ENCODE measurements at places on chromosomes 1 and 21.
A peak's percentile ranks its signal among the peaks of the same experiment; 100 is the strongest.

DNA sequence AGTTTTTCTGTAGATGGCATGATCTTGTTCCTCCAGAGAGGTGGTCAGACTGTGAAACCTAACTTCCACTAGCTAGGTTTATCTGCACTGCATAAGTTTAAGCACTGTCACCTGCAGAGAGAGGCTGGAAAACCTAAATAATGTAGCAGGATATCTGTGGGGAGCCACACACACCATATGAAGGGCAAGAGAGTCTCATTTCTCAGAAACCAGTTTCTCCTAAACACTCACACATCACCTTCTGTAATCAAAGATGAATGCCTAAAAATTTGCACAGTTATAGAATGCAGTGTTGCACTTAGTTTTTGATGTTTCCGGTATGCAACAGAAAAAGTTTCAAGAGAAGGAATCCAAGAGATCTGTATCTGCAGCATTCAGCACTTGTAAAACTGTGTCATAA, 654.6 kb downstream of the ADGRL2 start:
- DNase-seq: no peak

- DNase-seq: no peak
Observed at GRCh38 chr1:198197285-198197684, 40.5 kb downstream of the NEK7 start.

DNA sequence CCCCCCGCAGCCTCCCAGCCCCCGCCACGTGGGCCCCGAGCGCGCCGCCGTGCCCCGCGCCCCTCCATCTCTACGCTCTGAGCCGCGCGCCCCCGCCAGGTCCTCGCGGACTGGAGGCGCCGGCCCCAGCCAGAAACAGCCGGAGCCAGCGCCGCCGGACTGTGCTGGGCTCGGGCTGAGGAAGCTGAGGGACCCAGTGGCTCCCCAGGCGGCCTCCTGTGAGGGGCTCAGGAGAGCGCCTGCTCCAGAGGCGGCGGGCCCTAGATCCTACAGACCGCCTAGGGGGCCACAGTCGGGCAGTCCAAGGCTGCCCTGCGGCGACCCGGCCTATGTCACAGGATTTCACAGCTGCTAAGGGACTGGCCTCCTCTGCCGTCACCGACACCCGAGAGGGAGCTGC, 82.1 kb downstream of the NENF start:
- no peak for DNase-seq

DNA sequence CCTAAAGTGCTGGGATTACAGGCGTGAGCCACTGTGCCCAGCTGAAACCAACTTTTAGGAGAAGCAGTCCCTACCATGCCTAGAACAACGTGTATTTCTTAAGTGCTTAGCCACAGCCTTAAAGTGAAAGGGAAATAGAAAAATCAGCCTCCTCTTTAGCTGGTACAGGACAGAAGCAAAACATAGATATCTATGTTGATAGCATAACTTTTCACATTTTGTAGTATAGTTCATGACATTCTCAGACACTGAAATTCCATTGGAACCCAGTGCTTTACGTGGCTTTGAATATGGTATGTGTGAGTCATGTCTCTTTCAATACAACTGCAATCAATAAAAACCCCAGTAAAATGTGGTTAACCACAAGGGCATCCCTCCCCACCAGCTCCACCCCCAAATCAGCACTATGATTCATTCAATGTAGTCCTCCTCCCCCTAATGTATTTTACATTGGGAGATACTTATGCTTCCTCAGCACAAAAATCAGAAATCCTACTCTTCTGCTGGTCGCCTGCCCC, 32.1 kb downstream of the TGFB2 start:
- peak; percentile 21 for DNase-seq

GRCh38 chr1:175269151-175269550, 76.6 kb upstream of the KIAA0040 start:
- DNase-seq: no peak

DNA sequence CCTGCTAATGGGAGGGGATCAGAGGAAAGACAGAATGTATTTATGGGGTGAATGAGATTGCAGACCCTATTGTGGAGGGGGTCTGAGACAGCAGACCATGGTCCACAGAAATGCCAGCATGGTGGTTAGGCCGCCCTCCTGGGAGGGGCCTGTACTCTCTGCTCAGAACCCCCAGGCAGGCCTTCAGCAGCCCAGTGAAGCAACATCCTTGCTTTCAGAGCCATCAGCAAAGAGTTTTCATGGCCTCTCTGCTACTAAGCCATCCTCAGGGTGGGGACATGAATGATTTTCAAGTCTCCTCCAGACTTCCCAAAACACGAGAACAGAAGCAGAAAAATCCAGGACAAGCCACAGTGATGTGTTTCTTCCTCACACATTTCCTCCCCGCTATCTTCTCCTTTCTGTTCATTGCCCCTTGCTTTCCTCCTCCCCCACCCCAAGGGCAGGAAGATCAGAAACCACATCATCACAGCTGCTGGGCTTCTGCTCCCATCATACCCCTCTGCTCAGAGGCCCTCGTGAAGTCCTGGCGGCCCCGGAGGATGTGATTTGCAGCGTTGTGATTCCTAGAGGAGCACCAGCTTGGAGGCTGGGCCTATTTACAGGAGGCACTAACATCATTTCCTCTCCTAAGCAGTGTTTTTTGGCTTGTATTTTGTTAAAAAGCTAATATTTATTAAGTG, 48.0 kb downstream of the ABCA4 start:
- DNase-seq: no peak

GRCh38 chr1:93219443-93219842, 38.9 kb downstream of the CCDC18 start:
- DNase-seq: no peak

DNA sequence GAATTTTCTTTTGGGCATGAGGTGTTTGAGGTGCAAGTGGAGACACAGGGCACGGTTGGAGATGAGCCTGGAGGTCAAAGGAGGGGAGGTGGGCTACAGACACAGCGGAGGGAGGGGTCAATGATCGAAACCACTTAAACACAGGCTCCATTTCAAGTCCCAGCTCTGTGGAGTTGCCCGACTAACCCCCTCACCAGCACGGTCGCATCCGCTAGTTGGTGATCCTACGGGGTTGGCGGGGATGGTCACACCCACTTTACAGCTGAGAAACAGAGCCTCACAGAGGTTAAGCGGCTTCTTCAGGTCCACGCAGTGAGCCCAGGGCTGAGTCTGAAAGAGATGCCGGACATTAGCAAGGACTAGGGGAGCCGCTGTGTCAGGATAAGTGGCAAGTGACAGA, 60.1 kb upstream of the RUNX3 start:
- no peak for DNase-seq

- no peak for DNase-seq
Observed at GRCh38 chr21:21196087-21196486, 197.9 kb downstream of the NCAM2 start.

DNA sequence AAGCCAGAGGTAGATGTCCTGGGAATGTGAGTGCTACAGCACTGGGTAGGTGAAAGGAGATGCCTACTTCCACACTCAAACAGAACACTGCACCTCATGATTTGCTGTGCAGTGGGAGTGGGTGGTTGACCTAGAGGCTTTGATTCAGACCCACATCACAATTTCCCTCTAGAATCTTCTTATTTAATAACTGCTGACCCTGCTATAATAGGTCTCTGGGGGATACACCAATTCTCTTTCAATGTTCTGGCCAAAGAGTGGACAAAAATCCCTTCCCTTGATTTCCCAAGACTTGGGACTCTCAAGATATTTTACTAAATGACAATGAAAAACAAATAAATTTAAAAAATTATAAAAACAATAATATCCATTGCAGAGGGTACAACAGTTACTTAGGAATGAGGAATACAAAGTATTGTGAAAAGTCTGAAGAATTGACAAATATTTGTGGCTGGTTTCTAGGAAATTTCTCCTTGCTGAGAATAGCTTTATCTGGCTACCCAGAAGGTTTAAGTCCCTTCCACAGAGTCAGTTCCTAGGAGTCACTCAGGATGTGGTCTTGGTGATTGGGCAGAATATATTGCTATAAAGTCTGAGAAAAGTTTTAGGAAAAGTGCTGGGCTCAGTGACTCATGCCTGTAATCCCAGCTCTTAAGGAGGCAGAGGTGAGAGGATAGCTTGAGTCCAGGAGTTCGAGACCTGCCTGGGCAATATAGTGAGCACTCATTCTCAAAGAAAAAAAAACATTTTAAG, 2.4 kb upstream of the FCGR2A start:
- no peak for DNase-seq

GRCh38 chr1:59020151-59020997, 236.5 kb upstream of the JUN start:
- DNase-seq: peak; percentile 8

- DNase-seq: no peak
Observed at GRCh38 chr1:229102741-229103391, 168.0 kb upstream of the RAB4A start.

DNA sequence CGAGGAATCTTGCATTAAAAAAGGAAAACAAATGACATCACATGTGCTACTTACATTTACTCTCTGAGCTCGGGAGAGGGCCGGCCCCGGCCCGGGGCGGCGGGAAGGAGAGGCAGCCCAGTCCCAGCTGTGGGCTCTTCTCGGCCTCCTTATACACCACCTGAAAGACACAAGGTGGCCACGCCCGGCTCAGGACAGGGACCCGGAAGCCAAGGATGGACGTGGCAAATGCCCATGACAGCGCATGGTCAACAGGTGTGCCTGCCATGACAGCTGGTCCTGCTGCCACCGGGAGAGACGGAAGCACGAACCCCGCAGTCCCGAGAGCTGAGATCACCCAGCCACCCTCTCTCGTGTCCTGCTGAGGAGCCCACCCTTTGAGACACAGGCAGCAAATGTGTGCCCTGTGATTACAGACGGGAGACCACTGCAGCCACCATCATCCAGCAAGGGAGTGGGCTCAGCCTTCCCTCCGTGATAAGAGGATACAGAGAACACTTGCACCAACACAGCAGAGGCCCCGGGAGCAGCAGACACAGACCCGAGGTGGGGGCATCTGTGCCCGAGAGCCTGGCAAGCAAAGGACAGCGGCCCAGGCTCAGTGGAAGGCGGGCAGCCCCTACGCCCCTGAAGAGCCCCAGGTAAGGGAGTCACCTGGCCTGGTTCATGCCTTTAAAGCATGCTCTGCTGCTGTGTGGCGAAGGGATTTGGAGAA, 8.7 kb downstream of the TPRG1L start:
- no peak for DNase-seq

DNA sequence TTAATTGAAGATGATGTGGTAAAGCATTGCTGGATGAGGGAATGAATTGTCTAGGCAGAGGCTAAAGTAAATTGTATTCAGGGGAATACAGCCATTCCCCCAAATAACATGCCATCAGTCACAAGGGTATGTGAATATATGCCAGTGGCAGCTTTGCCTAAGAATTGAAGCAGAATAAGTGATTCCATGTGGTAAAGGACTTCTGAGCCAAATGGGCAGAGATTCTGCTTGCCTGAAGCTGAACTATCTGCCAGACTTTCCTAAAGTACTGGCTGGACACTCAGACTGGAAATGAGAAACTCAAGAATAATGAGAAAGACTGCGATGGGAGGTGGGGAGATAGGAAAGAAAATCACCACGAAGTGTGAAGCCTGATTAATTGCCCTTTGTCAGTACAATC, 2.4 kb downstream of the LIX1L start:
- DNase-seq: no peak

GRCh38 chr1:220575718-220576497, 48.0 kb downstream of the MARK1 start:
- DNase-seq: no peak

Measured in effector memory CD4-positive, alpha-beta T cell (primary cell).